ENCODE measurements at places on chromosomes 1 and 21.
A peak's percentile ranks its signal among the peaks of the same experiment; 100 is the strongest.

- DNase-seq = no peak
- H3K27me3 ChIP-seq = no peaks in the 10 kb centered on the region
- H3K4me3 ChIP-seq = no peak overlapping the region
- no peaks in the 10 kb centered on the region for H3K4me1 ChIP-seq
- H3K36me3 ChIP-seq = no peaks in the 10 kb centered on the region
These were observed 344.9 kb downstream of the ADGRL2 start for GRCh38 chr1:82145656-82146055.

GRCh38 chr1:65064981-65065380, 83.0 kb upstream of the AK4 start:
- peaks cover 32% of the 10 kb centered on the region for H3K4me1 ChIP-seq
- no peaks in the 10 kb centered on the region for H3K27me3 ChIP-seq
- peak overlapping the region; percentile 93 for H3K27ac ChIP-seq
- DNase-seq = no peak
- no peaks in the 10 kb centered on the region for H3K36me3 ChIP-seq

GRCh38 chr1:46394108-46394871, at the start of gene FAAH:
TSS of gene FAAH (plus strand) at chr1:46394317. CDS start at chr1:46394349, 32 bp downstream.
- H3K4me3 ChIP-seq = peak within 1 kb of the TSS; percentile 59
- peaks cover 31% of the 10 kb centered on the region for H3K4me1 ChIP-seq
- no peaks in the 10 kb centered on the region for H3K36me3 ChIP-seq
- peak within 1 kb of the TSS; percentile 67 for H3K27ac ChIP-seq

GRCh38 chr1:98077691-98078090, 156.9 kb upstream of the DPYD start:
- no peak overlapping the region for H3K4me3 ChIP-seq
- no peaks in the 10 kb centered on the region for H3K36me3 ChIP-seq
- DNase-seq = no peak
- H3K4me1 ChIP-seq = no peaks in the 10 kb centered on the region
- no peaks in the 10 kb centered on the region for H3K27me3 ChIP-seq
- no peak overlapping the region for H3K27ac ChIP-seq

- peaks cover 32% of the 10 kb centered on the region for H3K4me1 ChIP-seq
- H3K27ac ChIP-seq = no peak overlapping the region
- H3K36me3 ChIP-seq = peaks cover 45% of the 10 kb centered on the region
- no peak for DNase-seq
These were observed 14.6 kb downstream of the TEX38 start for GRCh38 chr1:46686255-46686654.

GRCh38 chr1:209427811-209428210, 155.7 kb upstream of the CAMK1G start:
- H3K36me3 ChIP-seq = no peaks in the 10 kb centered on the region
- H3K27ac ChIP-seq = no peak overlapping the region

GRCh38 chr1:57058652-57059501, 93.1 kb upstream of the C8B start:
- no peaks in the 10 kb centered on the region for H3K36me3 ChIP-seq
- H3K27ac ChIP-seq = no peak overlapping the region
- no peak overlapping the region for H3K4me3 ChIP-seq
- H3K27me3 ChIP-seq = no peaks in the 10 kb centered on the region

DNA sequence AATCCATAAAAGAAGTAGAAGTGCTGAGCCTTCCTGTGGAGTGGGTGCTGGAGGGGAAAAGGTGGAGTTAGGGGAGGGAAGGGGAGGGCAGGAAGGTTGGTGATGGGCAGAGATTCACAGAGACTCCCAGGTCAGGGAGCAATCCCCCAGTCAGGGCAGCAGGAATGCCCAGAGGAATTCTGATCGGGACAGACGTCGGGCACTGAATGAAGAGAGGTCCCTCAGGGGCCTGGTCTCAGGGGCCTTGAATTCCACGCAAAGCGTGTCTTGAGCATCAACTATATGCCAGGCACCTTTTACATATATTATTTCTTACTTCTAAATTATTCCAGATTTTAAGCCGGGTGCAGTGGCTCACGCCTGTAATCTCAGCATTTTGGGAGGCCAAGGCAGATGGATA, 7.2 kb upstream of the PADI1 start:
- DNase-seq = no peak
- no peak overlapping the region for H3K4me3 ChIP-seq
- H3K4me1 ChIP-seq = no peaks in the 10 kb centered on the region
- H3K27me3 ChIP-seq = no peaks in the 10 kb centered on the region

DNA sequence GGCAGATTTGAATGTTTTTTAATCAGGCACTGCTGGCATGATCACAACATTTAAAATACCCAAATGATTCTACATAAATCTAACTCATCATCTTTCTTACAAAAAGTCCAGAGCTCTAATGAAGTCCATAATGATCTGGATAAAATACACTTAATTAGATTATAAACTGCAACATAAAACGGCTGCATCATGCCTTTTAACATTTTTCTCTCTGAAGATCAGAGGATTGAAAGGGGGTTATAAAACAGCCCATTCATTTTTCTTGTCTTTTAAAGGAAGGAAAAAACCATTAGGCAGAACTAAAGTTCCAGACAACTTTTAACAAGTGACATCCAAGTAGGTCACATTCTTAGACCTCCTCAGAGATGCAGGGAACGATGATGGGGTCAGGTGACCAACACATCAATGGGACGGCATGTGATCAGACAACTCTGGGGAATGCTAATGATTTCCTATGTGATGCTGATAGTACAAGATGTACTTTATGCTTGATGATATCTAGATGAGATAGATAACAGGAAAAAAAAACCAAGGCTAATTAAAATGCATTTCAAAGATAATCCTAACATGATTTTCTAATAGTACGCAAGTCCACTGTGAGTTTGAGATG, 455.1 kb downstream of the SMYD3 start:
- no peaks in the 10 kb centered on the region for H3K27me3 ChIP-seq
- no peak overlapping the region for H3K4me3 ChIP-seq
- no peak for DNase-seq
- no peak overlapping the region for H3K27ac ChIP-seq
- H3K36me3 ChIP-seq = no peaks in the 10 kb centered on the region

DNA sequence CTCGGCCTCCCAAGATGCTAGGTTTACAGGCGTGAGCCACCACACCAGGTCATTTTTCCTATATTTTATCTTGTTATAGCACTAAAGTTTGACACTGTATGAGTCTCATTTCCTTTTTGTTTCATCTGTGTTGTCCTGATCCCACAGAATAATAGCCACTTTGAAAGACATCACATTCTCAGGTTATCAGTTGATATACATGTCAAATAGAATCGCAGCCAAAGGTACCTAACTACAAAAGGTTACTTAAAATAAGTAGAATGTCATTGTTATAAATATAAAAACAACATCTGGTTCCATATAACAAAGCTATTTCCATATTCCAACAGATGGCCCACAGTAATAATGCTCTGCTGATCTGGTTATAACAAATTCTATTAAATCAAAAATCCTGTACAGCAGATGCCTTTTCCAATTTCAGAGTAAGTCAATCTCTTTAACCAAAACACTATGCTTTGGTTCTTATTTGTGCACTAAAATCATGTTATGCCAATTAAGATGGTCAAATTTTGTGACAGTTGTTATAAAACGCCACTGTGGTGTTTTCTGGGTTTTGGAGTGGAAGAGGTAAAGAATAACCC, 6.0 kb downstream of the FOXJ3 start:
- peaks cover 37% of the 10 kb centered on the region for H3K4me1 ChIP-seq
- no peak for DNase-seq
- no peak overlapping the region for H3K4me3 ChIP-seq
- H3K36me3 ChIP-seq = no peaks in the 10 kb centered on the region

DNA sequence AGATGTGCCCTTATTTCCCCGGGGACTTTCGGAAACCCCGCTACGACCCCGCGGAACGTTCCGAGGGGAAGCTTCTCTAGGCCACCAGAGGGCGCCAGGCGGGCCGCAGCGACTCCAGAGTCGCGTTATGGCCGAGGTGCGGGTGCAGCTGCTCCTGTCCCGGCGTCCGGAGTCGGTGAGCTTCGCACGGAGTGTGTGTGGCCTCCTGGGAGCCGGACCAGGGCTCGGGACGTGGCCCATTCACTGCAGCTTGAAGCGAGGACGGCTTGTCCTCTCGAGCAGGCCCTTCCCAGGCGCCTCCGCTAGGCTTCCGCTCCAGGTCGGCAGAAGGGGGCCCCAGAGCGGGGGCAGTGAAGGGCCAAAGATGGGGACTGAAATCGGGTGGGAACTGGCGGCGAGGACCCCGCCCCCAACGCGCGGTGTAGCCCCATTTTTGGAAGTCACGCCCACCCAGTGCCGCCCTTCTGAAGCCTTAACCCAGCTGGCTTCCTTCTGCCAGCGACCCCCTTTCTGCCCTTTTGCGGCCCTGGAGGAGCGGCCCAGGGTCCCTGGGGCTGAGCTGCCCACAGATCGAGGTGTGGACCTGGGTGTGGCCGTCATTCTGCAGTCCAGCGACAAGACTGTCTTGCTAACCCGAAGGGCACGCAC, at the start of gene NUDT17:
NUDT17 (plus strand) TSS at position 117 of the 648 bp plus-strand sequence; CDS start at position 128, 11 bp downstream.
- peaks cover 11% of the 10 kb centered on the region for H3K36me3 ChIP-seq
- H3K4me1 ChIP-seq = peaks cover 18% of the 10 kb centered on the region
- peak within 1 kb of the TSS; percentile 28 for H3K4me3 ChIP-seq
- DNase-seq = peak; percentile 81
- no peaks in the 10 kb centered on the region for H3K27me3 ChIP-seq
- H3K27ac ChIP-seq = peak within 1 kb of the TSS; percentile 62

DNA sequence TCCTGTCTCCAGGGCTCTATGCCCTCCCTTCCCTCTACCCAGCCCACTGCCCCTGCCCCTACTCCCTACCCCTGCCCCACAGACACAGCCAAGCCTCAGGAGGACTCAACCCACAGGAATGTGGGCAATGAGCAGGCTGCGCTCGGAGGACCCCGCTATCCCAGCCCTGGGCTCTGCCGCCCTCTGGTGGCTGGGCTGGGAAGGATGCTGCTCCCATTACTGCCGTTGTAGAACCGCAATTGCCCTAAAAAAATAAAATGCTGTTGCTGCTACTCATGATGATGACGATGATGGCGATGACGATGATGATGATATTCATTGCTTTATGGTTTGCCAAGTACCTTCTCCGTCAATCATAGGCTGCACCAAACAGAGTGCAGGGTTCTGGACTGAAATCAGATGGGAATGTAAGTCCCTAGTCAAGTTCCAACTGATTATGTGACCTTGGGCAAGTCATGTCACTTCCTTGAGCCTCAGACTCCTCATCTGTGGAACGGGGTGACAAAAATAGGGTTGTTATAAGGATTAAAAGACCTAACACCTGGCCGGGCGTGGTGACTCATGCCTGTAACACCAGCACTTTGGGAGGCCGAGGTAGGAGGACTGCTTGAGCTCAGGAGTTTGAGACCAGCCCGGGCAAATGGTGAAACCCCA, 24.6 kb downstream of the ARHGEF19 start:
- H3K4me1 ChIP-seq = peaks cover 8% of the 10 kb centered on the region
- peak; percentile 79 for DNase-seq
- H3K27me3 ChIP-seq = no peaks in the 10 kb centered on the region
- H3K36me3 ChIP-seq = no peaks in the 10 kb centered on the region

DNA sequence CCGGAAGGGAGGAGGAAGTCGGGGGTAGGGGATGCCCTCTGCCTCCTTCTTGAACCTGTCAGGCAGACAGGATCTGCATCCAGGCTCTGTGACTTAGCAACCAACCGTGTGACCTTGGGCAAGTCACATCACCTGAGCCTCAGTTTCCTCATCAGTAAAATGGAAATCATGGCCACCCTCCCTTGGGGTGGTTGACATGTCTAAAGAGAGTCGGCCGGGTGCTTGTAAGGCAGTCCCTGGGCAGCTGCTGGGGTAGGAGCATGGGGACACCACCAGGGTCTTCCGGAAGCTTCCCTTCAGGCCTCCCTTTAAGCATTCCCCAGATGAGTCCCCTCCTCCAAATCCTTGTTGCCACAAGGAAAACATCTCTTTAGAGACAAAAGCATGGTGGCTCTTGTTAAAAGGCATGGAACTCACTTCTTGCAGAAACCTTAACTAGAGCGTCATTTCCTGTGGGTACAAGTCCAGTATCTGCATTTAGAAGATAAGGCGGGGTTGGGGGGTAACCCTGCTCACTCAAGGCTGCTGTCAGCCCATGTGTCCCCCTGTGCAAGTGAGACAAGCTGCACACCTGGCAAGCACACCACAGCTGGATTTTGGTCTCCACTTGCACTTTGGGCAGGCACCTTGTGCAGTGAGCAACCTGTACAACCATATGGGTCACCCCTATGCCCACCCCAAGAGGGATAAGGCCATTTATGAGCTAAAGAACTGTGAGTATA, 10.4 kb downstream of the CLCNKB start:
- DNase-seq = no peak
- H3K27ac ChIP-seq = no peak overlapping the region
- H3K36me3 ChIP-seq = no peaks in the 10 kb centered on the region
- no peak overlapping the region for H3K4me3 ChIP-seq
- H3K27me3 ChIP-seq = no peaks in the 10 kb centered on the region
- peaks cover 9% of the 10 kb centered on the region for H3K4me1 ChIP-seq

GRCh38 chr21:36478941-36479340, 981 bp downstream of the CLDN14 start:
- H3K27me3 ChIP-seq = no peaks in the 10 kb centered on the region
- H3K27ac ChIP-seq = no peak overlapping the region
- no peak overlapping the region for H3K4me3 ChIP-seq
- no peak for DNase-seq

DNA sequence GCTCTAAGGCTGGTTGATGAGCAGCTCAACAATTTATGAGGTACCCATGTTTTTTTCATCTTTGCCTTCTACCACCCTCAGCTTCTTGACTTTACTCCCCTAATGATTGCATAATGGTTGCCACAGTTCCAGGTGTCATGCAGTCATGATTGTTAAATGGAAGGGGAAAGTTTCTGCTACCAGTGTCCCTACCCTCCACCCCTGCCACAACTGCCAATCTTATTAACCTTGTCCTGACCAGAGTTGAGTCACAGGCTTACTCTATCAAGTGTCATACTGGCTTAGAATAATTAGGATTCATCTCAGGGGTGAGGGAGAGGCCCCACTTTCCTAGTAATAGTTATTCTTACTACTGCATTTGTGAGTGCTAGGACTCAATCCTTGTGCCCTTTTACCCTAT, 7.9 kb upstream of the FUBP1 start:
- peak overlapping the region; percentile 71 for H3K27ac ChIP-seq
- H3K27me3 ChIP-seq = no peaks in the 10 kb centered on the region
- DNase-seq = no peak
- no peaks in the 10 kb centered on the region for H3K36me3 ChIP-seq
- H3K4me3 ChIP-seq = no peak overlapping the region

DNA sequence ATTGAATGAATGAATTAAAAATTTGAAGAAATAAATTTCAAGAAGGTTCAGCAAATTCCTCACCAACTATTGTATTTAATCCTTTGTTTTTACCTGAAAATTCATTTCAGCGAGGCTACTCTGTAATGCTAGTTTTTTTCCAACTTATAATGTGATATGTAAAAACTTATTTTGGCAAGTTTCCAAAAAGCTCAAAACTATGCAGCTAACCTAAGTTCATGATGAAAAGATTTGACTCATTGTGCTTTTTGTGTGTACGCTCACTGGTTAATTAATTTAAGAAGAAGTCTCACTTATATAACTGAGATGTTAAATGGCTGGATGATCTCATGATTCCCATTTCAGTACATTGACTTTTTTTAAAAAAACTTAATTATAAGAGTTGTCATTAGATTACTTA, 196.0 kb upstream of the SAMSN1 start:
- H3K27me3 ChIP-seq = no peaks in the 10 kb centered on the region
- DNase-seq = no peak
- H3K36me3 ChIP-seq = no peaks in the 10 kb centered on the region
- no peak overlapping the region for H3K4me3 ChIP-seq
- H3K4me1 ChIP-seq = peaks cover 12% of the 10 kb centered on the region

- no peaks in the 10 kb centered on the region for H3K36me3 ChIP-seq
- no peaks in the 10 kb centered on the region for H3K27me3 ChIP-seq
- no peak overlapping the region for H3K27ac ChIP-seq
- no peaks in the 10 kb centered on the region for H3K4me1 ChIP-seq
- DNase-seq = no peak
These were observed 7.6 kb downstream of the SAMSN1 start for GRCh38 chr21:14538483-14538882.
